ENCODE measurements at places on chromosomes 2 and 18.

DNA sequence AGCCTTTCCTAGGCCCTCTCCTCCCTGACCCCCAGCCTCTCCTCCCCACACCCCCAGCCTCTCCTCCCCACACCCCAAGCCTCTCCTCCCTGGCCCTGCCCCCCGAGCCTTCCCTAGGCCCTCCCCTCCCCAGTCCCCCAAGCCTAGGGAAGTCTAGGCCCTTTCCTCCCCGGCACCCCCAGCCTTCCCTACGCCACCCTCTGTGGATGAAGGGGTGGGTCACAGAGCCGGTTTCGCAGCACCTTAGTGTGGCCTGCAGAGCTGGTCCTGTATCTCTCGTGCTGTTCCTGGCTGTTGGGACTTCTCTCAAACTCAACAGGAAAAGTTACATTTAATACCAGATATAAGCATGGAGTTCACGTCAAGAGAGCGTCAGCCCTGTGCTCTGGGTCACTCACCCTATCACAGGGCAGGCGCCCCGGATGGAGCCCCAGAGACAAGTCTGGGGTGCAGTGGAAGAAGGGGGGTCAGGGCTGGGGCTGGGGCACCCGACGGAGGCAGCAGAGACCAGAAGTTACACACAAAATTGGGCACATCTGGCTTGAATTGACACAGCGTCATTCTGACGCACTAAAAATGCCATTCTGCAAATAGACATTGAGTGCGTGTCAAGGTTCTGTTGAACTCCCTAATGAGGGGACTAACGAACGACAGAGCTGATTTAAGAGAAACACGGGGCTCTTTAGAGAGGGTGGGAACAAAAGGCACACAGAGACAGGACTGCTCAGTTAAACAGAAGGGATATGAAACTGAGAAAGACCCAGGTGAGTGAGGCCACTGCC lies 24.0 kb downstream of the KCNIP3 start:
- H3K27me3 ChIP-seq: no peaks in the 10 kb centered on the region
- H3K4me3 ChIP-seq: no peak overlapping the region
- H3K27ac ChIP-seq: no peak overlapping the region
- H3K36me3 ChIP-seq: no peaks in the 10 kb centered on the region

GRCh38 chr18:77160515-77160914 lies 27.9 kb upstream of the MBP start:
- no peaks in the 10 kb centered on the region for H3K27me3 ChIP-seq
- no peaks in the 10 kb centered on the region for H3K4me1 ChIP-seq
- DNase-seq: no peak
- H3K36me3 ChIP-seq: no peaks in the 10 kb centered on the region
- no peak overlapping the region for H3K4me3 ChIP-seq

DNA sequence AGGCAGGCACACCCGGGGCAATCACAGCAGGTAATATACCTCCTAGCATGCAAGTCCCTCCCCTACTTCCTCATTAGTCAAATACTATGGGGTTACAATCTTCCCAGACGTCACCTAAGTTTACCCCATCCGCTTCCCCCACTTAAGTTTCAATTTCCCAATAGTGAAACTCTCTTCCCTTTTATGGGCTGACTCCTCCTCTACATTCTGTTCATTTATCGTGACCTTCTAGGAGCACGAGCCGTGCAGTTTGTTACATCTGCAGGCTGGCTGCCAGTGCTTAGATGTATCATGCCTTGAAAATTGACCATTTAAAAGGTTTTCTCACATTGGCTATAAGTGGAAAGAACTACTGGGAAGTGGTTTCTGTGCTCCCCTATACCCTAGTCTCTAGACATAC lies 1357.8 kb upstream of the CRIM1 start:
- H3K4me1 ChIP-seq: no peaks in the 10 kb centered on the region
- no peak overlapping the region for H3K4me3 ChIP-seq
- DNase-seq: no peak

DNA sequence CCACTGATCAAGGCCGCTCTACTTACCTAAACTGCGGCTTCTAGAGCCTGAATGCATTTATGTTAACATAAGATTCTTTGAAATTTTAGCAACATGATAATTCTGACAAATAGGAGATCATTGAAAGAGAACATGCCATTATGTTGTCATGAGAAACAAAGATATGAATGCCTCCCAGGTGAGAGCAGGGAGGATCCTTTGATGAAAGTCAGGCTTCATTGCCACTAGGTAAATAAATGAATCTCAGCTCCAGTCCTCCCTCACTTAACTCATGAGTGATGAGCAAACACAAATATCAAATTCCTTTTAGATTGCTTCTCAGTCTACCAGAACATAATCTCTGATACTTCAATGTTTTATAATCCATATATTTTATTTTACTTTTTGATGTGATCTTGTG lies 463.2 kb upstream of the CDH7 start:
- no peaks in the 10 kb centered on the region for H3K36me3 ChIP-seq
- H3K27ac ChIP-seq: no peak overlapping the region
- DNase-seq: no peak
- H3K4me1 ChIP-seq: no peaks in the 10 kb centered on the region
- H3K4me3 ChIP-seq: no peak overlapping the region

DNA sequence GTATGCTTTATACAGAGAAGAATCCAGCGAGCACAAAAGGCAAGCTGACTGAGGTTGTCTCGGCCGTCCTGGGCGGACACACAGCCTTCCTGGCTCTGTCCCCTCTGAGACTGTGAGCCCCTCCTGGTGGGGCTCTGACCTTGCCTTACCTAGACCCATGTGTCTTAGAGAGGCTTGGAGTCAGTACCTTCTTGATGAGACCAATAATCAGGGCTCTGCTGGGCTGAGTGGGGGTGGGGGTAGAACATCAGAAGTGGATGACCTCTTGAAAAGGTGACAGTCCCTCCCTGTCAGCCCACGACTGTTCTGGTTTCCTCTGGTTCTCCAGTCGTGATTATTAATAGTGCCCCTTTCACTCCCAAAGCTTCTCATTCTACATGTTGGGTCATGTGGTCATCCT lies 31.2 kb downstream of the TWIST2 start:
- H3K36me3 ChIP-seq: no peaks in the 10 kb centered on the region
- no peak for DNase-seq
- peaks cover 26% of the 10 kb centered on the region for H3K27me3 ChIP-seq
- no peaks in the 10 kb centered on the region for H3K4me1 ChIP-seq
- H3K27ac ChIP-seq: no peak overlapping the region
- H3K4me3 ChIP-seq: no peak overlapping the region

DNA sequence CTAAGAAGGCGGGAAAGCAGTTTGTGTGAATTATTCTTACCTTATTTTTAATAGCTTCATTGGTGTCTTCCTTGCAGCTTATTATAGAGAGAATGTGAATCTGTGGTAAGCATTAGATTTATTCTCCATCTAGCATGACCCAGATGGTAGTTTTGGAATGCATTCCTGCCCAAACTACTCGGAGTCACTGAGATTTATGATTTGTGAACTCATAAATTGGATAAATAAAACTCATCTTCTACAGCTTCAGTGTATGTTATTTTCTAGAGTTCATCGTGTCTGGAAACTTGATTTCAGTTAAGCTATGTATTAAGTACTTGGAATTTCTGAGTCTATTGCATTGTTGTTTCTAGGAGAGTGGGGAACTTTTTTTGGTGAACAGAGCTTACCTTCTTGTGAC lies 170.5 kb downstream of the FAM210A start:
- no peak overlapping the region for H3K27ac ChIP-seq
- no peaks in the 10 kb centered on the region for H3K27me3 ChIP-seq
- H3K36me3 ChIP-seq: no peaks in the 10 kb centered on the region
- no peak overlapping the region for H3K4me3 ChIP-seq

DNA sequence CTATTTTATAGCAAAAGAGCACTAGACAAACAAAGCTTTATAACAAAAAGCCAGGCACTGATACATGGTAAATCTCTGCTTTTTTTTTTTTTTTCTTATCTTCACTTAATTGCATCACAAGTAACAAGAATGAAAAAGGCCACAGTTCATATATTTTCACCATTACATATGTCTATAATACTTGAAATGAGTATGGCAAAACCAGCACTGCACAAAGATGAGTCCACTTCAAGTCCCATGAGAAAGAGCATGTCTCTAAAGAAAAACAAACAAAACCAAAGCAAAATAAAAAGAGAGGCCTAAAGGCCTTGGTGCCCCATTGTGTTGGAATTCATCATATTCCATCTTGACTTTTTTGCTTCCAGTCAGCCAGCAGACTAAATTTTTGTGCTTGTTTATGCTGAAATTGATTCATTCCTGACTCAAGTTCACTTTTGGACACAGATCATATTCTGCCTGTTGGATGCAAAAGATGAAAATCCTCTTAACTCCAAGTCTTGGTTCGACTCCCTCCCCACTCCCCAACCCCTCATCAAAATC lies 264.9 kb upstream of the CCDC68 start:
- no peak for DNase-seq
- H3K4me3 ChIP-seq: no peak overlapping the region
- H3K27me3 ChIP-seq: no peaks in the 10 kb centered on the region
- 0 out of 2 replicates have a peak, but pooled peaks cover 4% of the 10 kb centered on the region for H3K36me3 ChIP-seq
- H3K27ac ChIP-seq: no peak overlapping the region

- no peaks in the 10 kb centered on the region for H3K27me3 ChIP-seq
- peak overlapping the region; percentile 88 for H3K4me3 ChIP-seq
- DNase-seq: no peak
- H3K36me3 ChIP-seq: no peaks in the 10 kb centered on the region
- H3K27ac ChIP-seq: peak overlapping the region; percentile 95
Observed at GRCh38 chr2:96209011-96209728, 543 bp upstream of the STARD7 start.

GRCh38 chr2:112155331-112156151 lies 17.4 kb downstream of the FBLN7 start:
- H3K4me3 ChIP-seq: no peak overlapping the region
- DNase-seq: no peak
- H3K27me3 ChIP-seq: no peaks in the 10 kb centered on the region
- H3K36me3 ChIP-seq: no peaks in the 10 kb centered on the region
- no peak overlapping the region for H3K27ac ChIP-seq

GRCh38 chr2:36338827-36339145 lies 16.8 kb upstream of the CRIM1 start:
- H3K27ac ChIP-seq: no peak overlapping the region
- H3K36me3 ChIP-seq: no peaks in the 10 kb centered on the region
- no peaks in the 10 kb centered on the region for H3K27me3 ChIP-seq
- H3K4me3 ChIP-seq: no peak overlapping the region

GRCh38 chr18:80046011-80046410 lies 11.8 kb downstream of the RBFA start:
- DNase-seq: no peak
- no peaks in the 10 kb centered on the region for H3K27me3 ChIP-seq
- H3K4me3 ChIP-seq: no peak overlapping the region
- H3K4me1 ChIP-seq: no peaks in the 10 kb centered on the region

GRCh38 chr2:2738276-2738675 lies 407.2 kb upstream of the MYT1L start:
- DNase-seq: no peak
- no peaks in the 10 kb centered on the region for H3K4me1 ChIP-seq
- no peak overlapping the region for H3K27ac ChIP-seq
- H3K27me3 ChIP-seq: no peaks in the 10 kb centered on the region
- H3K4me3 ChIP-seq: no peak overlapping the region

GRCh38 chr2:218780851-218781690 lies 876 bp upstream of the CYP27A1 start:
- DNase-seq: no peak
- no peak overlapping the region for H3K4me3 ChIP-seq
- no peaks in the 10 kb centered on the region for H3K27me3 ChIP-seq
- H3K27ac ChIP-seq: no peak overlapping the region
- H3K36me3 ChIP-seq: no peaks in the 10 kb centered on the region

DNA sequence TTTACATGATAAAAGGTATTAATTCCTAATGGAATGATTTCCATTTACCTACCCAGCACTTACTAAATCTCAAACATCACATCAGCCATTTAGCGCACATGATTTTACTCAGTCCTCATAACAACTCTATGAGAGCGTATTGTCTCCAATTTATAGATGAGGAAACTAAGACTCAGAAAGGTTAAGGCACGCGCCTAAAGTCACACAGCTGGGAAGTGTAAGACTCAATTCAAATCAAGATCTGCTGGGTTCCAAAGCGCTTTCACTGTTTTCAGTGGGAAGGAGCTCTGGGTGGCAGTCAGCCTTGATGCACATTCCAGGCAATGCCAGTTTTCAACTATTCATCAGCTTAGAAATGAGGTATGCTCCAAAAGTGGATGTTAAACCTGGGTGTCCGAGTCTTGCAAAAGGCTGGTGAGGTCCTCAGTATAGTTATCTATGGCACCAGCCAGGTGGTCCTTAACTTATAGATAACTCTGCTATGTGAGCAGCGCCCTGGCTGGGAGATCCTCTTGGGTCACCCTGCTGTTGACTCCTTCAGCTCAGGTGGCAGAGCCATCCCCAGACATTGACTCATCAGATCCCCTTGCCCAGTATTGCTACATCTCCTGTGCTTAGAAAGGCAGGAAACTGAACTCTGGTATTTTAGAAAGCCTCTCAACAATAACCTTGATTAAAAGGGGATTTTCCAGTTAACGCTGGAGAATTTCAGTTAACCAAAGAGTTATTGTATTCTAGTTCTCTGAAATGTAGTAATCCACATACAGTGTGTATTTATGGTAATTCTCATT lies 47.1 kb downstream of the SLC4A1AP start:
- H3K27me3 ChIP-seq: no peaks in the 10 kb centered on the region
- peaks cover 6% of the 10 kb centered on the region for H3K4me1 ChIP-seq
- no peak overlapping the region for H3K4me3 ChIP-seq
- no peak for DNase-seq
- H3K27ac ChIP-seq: no peak overlapping the region

- no peaks in the 10 kb centered on the region for H3K36me3 ChIP-seq
- no peaks in the 10 kb centered on the region for H3K27me3 ChIP-seq
- H3K4me1 ChIP-seq: peaks cover 16% of the 10 kb centered on the region
- no peak for DNase-seq
- no peak overlapping the region for H3K4me3 ChIP-seq
Observed at GRCh38 chr18:54004828-54005227, 219.6 kb downstream of the MBD2 start.

- H3K4me3 ChIP-seq: no peak overlapping the region
- no peaks in the 10 kb centered on the region for H3K4me1 ChIP-seq
- H3K27me3 ChIP-seq: no peaks in the 10 kb centered on the region
- no peak overlapping the region for H3K27ac ChIP-seq
Observed at GRCh38 chr18:78242254-78242643, 737.4 kb upstream of the SALL3 start.
